ENCODE measurements at places on chromosomes 3 and 15.

DNA sequence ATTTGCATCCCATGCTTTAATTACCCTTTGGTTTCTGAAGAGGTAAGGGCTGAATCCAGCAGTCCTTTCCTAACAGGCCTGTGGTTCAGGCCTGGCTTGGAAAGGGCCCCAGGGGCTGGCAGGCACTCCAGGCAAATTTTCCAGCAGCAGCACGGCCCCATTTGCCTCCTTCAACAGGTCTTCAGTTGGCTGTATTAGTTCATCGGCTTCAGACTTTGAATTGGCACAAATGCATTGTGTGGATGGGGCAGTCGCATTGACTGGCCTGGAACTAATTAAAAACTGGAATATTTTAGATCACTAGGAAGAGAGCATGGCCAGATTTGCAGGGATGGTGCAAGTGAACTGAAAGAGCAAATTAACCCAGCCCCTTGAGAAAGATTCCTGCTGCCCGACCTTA lies 207.8 kb upstream of the MCTP2 start:
- DNase-seq = no peak

DNA sequence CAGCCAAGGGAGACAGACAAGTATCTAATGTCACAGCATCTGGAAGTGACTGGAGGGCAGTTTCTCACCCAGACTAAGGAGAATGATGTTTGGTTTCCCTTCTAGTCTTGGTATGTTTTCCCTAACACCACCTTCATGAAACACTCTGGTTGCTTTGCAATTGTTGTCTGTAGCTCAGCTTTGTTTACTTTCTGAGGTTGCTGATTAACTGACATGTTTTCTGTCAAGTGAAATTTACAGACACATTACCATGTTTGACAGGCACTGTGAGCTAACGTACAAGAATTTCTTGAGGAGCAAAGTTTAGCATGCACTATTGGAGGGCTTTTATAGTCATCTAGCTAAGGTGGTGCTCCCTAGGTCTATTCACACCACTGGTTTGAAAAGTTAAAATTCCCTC lies 131.6 kb upstream of the NECTIN3 start:
- no peak for DNase-seq

DNA sequence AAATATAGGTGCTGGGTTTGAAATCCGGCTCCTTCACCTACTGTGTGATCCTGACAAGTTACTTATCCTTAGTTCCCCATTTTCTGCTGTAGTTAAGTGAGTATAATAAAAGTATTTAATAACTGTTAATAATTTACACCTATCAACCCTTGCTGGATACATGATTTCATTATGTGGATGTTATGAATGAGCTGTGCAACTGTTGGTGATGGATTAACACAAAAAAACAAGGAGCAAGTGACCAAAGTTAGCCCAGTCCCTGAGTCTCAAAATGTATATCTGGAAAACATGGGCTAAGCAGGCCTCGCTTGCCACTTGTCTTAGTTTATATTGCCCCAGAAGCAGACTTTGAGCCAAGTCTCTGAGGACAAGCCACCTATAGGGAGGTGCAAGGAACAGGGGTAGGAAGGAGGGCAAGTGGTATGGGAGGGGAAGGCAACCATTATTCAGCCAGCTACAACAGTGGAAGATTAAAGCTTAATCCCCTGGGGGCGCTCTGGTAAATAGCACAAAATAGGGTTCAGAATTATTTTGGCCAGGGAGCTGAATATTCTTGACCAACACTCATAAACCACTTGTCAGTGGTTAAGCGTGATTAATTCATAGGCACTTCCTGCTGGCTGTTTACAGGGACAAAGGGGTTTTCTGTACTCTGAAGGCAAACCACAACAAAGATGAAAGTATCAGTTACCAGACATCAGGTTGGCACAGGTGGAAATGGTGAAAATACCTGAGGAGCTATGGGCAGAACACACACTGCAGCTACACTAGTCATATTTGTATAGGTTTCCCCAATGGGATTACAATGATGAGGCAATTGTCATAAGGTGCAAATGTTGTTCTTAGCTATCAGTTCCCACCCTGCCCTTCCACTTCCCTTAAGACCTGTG lies 76.2 kb downstream of the TRIM42 start:
- DNase-seq = no peak

DNA sequence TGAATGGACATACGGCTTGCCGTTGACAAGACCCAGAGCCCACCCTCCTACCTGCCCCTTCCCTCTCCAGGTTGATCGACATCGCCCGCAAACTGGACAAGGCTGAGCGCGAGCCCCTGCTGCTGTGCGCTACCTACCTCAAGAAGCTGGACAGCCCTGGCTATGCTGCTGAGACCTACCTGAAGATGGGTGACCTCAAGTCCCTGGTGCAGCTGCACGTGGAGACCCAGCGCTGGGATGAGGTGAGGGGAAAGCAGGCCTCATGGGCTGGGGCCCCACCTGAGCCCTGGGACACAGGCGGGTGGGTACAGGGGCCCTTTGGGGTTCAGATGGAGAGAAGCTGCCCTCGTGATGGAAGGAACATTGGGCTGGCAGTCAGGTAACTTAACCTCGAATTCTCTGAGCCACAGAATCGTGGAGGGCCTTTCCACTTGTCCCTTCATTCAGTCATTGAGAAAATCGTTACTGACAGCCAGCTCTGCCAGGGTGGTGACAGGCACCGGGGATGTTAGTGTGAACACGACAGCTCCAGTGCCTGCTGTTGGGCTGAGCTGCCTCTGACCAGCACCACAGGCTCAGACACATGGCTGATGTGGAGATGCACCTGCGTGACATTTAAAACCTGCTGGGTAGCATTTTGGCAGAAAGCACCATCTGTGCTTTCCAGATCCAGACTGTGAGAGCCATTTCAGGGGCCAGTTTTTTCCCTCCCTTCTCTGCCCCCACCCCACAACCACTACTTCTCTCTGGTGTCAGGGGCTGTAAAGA lies 25.6 kb upstream of the RHO start:
- no peak for DNase-seq

DNA sequence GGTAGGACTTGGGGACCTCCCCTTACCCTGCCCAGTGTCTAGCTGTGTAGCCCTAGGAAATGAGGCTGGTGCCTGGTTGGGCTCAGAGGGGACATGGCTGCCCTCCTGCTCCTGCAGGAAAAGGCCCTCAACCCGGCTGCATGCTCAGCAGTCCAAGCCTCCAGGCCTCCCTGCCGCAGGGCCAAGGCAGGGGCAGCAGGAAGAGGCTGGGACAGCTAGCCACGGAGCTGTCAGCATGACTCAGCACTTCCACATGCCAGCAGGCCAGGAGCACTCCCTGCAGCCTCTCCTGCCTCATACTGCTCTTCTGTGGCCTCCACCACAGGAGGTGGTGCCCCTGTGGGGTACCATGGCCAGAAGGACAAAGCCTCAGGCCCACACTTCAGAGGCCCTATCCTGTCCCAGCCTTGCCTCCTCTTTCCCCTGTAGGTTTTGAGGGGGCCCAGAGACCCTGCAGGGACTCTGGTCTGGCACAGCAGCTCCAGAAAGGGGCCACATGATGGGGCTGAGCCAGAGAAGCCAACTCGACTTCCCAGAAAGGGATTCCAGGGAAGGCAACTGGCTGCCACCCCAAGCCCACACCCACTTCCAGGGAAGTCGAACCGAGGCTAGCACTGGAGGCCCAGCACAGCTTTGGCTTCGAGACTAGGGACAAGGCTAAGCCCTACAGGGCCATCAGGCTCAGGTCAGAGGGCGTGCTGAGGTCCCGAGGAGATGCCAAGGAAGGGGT lies 19.5 kb downstream of the TKT start:
- DNase-seq = no peak

DNA sequence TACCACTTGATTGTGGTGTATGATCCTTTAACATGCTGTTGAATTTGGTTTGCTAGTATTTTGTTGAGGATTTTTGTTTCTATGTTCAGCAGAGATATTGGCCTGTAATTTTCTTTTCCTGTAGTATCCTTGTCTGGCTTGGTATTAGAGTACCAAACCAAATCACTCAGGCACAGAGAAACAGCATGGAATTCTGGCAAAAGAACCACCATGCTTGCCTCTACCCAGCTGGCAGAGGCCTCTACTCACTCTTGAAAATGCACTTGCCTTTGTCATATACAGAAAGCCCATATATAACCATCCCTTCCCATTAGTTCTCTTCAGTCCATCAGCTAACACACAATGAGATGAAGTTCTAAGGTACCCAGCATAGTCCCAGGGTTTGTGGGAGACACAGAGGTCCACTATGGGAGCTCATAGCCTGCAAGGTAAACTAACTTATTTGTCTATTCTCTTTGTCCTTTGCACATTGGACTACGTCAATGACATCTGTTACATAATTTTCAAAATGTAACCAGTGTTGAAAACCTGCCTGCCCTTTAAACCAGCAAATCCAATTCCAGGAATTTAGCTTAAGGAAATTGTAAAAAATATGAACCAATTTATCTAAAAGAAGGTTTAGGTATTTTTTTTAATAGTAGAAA lies 82.1 kb upstream of the POMGNT2 start:
- DNase-seq = no peak

DNA sequence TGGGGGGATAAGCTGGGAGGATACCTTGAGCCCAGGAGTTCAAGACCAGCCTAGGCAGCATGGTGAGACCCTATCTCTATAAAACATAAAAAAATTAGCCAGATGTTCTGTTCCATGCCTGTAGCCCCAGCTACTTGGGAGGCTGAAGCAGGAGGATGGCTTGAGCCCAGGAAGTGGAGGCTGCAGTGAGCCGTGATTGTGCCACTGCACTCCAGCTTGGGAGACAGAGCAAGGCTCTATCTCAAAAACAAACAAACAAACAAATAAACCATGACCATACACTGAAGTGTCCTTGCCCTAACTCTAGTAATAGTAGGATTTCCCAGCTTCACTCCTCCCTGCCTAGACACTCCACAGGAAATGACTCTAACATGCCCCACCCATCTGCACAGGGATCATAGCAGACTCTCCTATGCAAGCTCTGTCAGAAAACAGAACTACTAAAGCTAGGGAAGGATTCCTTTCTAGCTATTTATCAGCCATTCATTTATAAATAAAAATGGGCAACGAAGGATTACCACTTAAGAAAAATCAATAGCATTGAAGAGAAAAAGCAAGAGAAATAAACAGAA lies 4.6 kb downstream of the ERICH6 start:
- DNase-seq = no peak

DNA sequence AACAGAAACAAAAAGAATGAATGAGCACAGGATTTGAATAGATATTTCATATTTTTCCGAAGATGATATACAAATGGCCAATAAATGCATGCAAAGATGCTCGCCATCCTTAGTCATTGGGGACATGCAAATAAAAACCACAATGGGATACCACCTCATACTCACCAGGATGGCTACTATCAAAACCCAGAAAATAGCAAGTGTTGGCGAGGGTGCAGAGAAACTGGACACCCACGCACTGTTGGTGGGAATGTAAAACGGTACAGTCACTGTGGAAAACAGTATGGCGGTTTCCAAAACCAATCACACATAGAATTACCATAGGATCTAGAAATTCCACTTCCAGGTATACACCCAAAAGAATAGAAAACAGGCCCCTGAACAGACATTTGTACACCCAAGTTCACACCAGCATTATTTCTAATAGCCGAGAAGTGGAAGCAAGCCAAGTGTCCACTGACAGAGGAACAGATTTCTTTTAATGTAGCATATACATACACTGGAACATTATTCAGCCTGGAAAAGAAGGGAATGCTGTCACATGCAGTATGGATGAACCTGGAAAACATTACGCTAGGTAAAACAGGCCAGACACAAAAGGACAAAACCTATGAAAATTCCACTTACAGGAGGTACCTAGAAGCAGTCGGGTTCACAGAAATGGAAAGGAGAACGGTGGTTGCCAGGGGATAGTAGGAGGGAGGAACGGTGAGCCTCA lies 3.6 kb downstream of the RNF168 start:
- no peak for DNase-seq

DNA sequence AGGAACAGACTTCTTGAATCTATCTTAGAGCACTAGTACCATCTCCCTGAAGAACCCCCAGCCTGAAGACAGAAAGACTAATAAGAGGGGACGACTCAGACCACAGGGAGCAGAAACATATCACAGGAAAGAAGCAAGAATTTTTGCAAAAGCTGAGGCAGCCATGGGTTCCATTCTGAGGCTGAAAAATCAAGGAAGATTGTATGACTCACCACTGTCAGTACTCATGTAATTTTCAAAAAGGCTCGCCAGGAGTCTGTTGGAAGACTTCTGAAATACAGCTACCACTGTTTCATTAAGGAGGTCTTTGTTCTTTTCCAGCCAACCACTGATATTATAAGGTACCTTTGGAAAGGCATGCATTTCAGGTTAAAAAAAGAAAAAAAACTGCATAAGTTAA lies 47.5 kb downstream of the MYH15 start:
- no peak for DNase-seq

GRCh38 chr15:43382310-43382709 lies 11.4 kb downstream of the TUBGCP4 start:
- DNase-seq = no peak

- DNase-seq = no peak
Measured at GRCh38 chr15:34942363-34942762, 27.2 kb downstream of the AQR start.

GRCh38 chr15:31065824-31066223 lies 35.7 kb downstream of the TRPM1 start:
- no peak for DNase-seq

- no peak for DNase-seq
Measured at GRCh38 chr15:59205839-59206622, 612 bp upstream of the LDHAL6B start.

DNA sequence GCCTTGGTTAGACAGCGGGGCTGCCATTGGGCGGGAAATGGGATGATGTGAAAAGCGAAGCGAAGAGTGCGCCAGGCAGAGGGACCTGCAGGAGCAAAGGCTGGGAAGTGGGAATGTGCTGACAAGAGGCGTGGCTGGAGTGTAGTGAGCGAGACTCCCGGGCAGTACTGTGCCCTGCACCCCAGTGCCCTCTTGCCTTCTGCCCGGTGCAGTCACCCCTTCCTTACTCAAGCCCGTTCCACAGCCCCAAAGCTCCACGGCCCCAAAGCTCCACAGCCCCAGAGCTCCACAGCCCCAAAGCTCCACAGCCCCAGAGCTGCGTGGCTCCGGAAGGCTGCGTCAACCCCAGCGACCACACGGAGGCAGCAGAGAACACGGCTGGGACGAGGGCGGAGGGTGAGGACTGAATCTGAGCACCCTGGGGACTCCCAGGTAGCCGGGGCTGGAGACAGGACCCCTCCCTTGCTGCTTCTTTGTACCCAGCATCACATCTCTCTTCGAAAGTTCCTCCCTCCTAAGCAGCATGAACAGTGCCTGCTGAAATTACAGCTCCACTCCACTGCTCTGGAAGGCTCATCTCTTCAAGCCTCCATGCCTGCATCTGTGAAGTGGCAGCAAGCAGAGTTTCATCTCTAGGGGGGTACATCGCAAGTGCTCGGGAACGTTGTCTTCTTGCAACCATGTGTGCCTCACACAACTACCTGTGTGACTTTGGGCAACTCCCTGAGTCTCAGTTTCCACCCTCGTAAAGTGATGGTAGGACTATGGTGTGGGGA lies 108.9 kb downstream of the FBLN2 start:
- DNase-seq = peak; percentile 46

GRCh38 chr3:183244981-183245476 lies 8.0 kb upstream of the B3GNT5 start:
- no peak for DNase-seq

GRCh38 chr15:29571792-29572431 lies 250.4 kb downstream of the TJP1 start:
- DNase-seq = no peak
